Suppressor macrophage treated with lipopolysaccharide for 4 hours (primary cell): ENCODE measurements at places on chromosomes 2 and 18.

- no peak for DNase-seq
These were observed 16.7 kb upstream of the TXNDC2 start for GRCh38 chr18:9868857-9869714.

DNA sequence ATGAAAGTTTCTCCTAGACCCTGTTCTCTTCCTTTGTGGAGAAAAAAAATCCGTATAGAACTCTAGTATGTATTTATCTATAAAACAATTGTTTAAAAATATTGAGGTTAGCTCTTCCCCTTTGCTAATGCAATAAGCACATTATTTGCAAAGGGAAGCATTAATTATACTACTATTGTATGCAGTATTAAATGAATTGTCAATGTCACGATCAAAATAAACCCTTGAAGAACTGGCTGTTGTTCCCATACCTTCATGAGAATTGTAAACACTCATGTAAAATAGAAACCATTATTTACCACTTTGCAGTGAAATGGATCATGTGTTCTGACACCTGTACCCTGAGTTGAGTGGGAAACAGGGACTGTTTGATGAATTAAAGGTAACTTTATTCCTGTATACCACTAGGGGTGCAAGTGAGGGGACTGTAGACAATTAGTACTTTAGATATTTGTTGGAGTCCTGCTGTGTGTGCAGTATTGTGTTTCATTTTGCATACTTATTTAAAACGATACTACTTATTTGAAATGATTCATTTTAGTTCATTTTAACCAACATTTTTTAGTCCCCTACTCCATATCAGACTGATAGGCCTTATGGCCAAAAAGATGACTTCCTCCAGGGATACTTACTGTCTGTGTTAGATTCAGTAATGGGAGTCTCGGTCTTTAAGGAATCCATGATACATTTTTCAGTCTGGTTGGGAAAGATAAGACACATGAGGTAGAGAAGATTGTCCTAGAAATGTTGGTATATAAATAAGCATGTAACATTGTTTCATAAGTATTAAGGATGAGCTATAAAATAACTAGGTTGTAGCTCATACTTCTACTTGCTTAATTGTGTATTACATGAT lies 7.9 kb downstream of the PKP4 start:
- no peak for DNase-seq

GRCh38 chr2:240255811-240256703 lies 115.6 kb upstream of the OTOS start:
- DNase-seq: peak; percentile 3

- peak; percentile 92 for DNase-seq
These were observed 10.0 kb downstream of the HK2 start for GRCh38 chr2:74843899-74844298.

- no peak for DNase-seq
These were observed 149.1 kb downstream of the SLC8A1 start for GRCh38 chr2:40302751-40303325.

GRCh38 chr18:13444430-13445240 lies 226.1 kb downstream of the LDLRAD4 start:
- no peak for DNase-seq

- DNase-seq: peak; percentile 14
These were observed at the start of gene HTR2B for GRCh38 chr2:231124838-231125568. Gene HTR2B, minus strand, starts transcription at chr2:231125042. Its CDS starts 1,278 bp downstream, at chr2:231123764.

DNA sequence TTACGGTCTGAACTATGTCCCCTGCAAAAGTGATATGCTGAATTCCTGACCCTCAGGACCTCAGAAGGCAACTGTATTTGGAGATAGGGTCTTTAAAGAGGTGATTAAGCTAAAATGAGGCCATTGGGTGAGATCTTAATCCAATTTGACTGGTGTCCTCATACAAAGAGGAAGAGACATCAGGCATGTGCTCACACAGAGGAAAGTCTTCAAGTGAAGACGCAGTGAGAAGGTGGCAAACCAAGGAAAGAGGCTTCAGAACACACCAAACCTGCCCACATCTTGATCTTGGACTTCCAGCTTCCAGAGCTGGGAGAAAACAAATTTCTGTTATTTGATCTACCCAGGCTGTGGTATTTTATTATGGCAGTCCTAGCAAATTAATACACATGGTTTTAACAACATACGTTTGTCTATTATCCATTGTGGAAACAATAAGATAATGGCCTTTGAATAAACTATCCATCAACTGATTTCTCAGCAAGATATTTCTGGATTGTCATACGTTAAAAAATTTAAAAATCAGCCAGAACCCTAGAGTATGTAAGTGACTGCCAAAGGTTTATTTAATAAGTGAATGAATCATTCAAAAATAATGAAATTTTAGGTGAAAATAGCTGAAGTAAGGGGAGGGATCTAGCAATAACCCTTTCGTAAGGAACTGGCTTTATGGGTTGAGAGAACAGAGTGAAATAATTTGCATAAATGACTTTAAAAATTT lies 6.5 kb downstream of the WIPF1 start:
- DNase-seq: no peak

DNA sequence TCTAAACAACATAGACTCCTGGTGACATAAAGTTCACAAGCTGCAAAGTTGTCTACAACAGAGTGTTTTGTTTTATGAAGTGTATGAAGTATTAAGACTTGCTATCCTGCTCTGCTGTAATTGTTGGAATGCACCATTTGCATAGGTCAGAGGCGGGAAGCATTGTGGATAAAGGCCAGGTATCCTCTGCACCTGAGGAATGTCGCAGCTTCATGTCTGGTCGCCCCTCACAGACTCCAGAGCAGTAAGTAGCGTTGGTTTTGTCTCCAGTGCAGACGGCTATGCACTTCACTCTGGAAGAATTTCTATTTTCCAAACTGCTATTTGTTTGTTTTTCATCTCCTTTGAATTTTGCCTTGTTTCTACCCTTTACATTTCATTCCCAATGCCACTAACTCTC lies 63.1 kb downstream of the UNC80 start:
- no peak for DNase-seq

GRCh38 chr2:9752441-9753275 lies 90.6 kb upstream of the TAF1B start:
- DNase-seq: peak; percentile 93

- peak; percentile 67 for DNase-seq
These were observed 2.2 kb downstream of the STAMBP start for GRCh38 chr2:73830871-73831401.

DNA sequence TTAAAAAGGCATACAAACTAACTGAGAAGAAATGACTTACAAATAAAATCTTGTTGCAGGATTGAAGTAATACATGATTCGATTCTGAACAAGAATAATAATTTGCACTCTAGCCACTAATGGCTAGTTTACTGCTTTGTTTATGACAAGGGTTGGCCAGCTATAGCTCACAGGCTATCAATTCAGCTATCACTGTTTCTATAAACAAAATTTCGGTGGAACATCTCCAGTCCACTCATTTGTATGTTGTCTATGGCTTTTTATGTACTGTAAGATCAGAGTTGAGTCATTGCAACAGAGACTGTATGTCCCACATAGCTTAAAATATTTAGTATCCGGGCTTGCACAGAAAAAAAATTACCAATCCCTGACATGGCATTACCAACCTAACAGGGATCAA lies 543.7 kb upstream of the CNTNAP5 start:
- DNase-seq: no peak

DNA sequence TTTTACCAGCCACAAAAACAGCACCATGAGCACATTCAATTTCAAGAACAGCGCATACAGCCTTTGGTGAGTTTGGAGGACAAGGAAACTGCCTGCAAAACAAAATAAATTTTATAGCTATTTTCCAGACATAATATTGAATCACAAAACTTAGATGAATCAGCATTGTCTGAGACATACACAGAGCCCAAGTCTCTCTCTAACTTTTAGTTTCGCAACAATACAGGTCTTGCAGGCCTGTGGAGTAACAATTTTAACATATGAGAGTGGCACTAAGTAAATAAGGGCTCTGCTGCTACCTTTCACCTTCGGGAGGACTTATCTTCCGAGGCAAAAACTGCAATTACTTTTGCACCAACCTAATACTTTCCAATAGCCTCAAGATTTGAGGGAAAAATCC lies 56.1 kb upstream of the PEX13 start:
- DNase-seq: no peak

- DNase-seq: no peak
These were observed 425.9 kb upstream of the PIK3C3 start for GRCh38 chr18:41529093-41529492.

DNA sequence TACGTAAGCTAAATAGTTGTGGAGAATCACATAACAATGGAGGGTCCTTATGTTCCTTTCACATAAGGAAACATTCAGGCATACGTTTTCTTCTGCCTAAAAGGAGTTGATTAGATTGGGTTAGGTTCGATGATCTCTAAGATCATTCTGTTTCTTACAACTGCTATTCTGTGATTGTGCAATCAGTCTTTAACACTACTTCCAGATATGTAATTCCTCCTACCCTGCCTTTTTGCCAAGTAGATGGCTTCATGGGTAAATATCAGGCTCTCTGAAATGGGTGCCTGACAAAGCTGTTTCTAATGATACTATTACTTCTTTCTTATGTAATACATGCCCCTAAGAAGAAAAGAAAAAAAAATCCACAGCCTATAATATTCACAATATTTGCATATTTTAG lies 321.5 kb downstream of the XIRP2 start:
- no peak for DNase-seq

GRCh38 chr2:121134728-121135127 lies 150.3 kb downstream of the TFCP2L1 start:
- no peak for DNase-seq
